ENCODE measurements at places on chromosomes 11 and 22.
A peak's percentile ranks its signal among the peaks of the same experiment; 100 is the strongest.

DNA sequence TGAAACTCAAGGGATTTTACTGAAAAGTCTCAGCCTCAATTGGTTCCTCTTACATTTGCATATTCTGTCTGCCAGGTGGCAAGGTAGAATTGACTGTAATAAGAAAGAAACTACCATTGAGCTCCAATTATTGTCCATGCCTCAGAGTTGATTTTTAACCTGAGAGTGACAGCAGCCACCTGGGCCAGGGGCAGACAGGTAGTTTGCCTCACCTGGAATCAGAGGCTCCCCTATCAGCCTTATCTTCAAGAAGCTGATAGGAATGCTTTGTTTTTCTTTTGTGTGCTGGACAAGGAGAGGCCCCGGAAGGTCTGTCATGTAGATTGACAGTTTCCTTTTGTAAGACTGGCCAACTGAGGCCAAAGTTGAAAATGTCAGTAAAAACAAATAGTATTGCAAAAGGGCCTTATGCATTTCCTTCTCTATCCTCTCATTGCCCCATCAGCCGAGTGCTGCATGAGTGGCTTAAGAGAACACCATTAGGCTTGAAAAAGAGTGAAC lies 34.1 kb downstream of the CD44 start:
- no peak for DNase-seq

DNA sequence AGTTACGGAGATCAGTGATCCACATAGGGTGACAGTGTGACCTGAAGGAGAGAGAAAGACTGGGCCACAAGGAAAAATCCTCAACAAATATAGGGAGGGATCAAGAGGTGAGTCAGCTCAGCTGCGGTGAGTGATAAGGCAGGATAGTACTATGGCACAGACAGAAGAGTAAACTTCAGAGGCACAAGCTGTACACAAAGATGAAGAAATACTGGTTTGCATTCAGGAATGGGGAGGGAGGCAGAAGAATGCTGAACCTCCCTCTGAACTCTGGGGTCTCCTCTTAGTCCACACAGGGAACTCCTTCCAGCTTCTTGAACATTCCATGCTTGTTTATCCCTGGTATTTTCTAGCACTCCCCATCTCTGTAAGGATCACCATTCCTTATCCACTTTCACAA lies 162.7 kb downstream of the BARX2 start:
- no peak for DNase-seq

GRCh38 chr11:67287355-67288197 lies 1.5 kb upstream of the ANKRD13D start:
- DNase-seq, result no peak

DNA sequence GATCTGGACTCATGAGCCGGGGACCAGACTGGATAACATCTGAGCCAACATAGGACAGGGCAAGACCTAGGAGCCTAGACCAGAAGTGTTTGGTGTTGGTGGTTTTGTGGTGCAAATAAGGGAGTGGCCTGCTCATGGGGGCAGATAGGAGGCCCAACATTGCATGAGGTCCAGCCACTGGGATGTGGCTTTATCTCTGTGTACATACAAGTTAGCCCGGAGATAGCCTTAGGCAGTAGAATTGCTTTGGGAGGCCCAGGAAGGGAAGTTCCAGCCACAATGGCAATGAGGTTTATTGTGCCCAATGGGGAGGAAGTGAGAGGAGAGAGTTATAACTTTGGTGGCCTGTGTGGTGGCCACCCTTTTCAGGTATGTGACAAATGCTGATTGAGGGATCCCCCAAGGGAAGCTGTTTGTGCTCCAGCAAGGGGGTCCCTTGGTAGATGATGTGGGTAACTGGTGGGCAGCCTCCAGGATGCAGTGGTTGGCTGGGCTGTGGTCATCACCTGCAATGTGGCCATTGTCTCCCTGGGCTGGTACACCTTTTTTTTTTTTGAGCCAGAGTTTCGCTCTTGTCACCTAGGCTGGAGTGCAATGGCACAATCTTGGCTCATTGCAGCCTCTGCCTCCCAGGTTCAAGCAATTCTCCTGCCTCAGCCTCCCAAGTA lies 6.4 kb downstream of the LMO2 start:
- peak; percentile 98 for DNase-seq

DNA sequence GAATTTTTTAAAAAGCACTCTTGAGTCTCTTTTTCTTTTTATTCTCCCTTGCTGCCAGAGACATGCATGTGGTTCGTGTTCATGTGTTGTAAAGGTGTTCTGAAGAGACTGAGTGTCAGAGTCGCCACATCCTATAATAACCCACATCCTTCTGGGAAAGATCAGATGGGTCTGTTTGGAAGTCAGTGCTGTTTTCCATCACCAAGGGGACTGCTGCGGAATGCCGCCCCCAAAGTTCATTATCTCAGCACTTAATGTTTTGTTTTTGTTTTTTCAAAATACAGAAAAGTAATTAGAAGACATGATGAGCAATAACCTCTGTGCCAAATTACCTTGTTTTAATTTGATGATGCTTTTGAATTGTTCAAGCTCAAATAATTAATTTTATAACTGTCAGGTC lies 56.9 kb upstream of the EIF3M start:
- no peak for DNase-seq

DNA sequence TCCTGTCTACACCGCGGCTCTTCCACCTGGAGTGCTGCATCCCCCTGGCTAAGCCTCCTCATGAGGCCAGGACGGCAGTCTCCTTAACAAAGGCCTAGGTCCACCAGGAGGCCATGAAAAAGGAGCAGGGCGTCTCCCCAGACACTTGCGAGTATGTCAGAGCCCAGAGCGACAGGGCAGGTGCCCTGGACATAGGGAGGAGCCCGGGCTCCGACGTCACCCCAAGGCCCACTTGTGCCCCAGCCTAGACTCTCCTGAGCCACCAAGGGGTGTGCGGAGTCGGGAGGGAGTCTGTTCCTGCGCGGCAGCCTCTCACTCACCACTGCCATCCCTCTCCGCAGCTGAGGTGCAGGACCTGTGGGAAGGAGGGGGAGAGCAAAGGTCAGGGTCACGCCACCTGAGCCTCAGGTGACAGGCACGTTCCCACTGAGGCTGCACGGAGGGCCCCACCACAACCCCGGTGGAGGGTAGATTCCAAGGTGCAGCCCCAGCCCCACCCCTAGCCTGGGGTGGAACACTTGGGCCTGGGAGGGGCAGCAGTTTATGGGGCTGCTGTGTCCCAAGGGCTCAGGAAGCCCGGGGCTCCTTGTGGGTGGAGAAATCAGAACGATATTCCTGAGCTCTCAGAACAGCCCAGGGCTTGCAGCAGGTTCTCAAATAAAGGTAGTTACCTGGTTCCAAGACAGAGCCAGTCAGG lies 10.6 kb downstream of the PRODH start:
- DNase-seq, result no peak

- no peak for DNase-seq
Observed at GRCh38 chr11:124930799-124931198, 5.0 kb downstream of the HEPACAM start.

GRCh38 chr11:85886089-85887056 lies 31.2 kb downstream of the CCDC83 start:
- DNase-seq, result no peak

DNA sequence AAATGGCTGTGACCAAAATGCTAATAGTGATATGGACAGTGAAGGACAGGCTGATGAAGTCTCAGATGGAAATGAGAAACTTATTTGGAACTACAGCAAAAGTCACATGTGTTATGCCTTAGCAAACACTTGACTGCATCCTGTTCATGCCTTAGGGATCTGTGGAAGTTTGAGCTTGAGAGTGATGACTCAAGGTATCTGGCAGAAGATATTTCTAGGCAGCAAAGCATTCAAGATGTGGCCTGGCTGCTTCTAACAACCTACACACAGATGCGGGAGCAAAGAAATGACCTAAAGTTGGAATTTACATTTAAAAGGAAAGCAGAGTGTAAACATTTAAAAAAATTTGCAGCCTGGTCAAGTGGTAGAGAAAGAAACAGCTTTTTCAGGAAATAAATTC lies 28.1 kb upstream of the CD81 start:
- DNase-seq, result no peak

GRCh38 chr11:76462317-76462716 lies 17.5 kb downstream of the EMSY start:
- no peak for DNase-seq

DNA sequence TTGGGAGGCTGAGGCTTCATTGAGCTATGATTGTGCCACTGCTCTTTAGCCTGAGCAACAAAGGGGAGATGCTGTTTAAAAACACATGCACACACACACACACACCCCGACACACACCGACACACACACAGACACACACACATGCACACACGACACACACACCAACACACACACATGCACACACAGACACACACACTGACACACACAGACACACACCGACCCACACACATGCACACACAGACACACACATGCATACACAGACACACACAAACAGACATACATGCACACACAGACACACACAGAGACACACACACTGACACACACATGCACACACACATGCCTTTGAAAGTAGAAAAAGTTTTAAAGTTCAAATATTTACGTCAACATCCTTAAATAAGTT lies 5.5 kb upstream of the LTO1 start:
- DNase-seq, result no peak

GRCh38 chr22:38925571-38926041 lies 31.8 kb upstream of the APOBEC3A start:
- no peak for DNase-seq

- no peak for DNase-seq
Observed at GRCh38 chr22:47623066-47623762, 860.8 kb downstream of the TBC1D22A start.

- no peak for DNase-seq
Observed at GRCh38 chr11:76543006-76543703, 98.3 kb downstream of the EMSY start.

GRCh38 chr11:73176145-73176873 lies 34.2 kb upstream of the FCHSD2 start:
- DNase-seq, result no peak

DNA sequence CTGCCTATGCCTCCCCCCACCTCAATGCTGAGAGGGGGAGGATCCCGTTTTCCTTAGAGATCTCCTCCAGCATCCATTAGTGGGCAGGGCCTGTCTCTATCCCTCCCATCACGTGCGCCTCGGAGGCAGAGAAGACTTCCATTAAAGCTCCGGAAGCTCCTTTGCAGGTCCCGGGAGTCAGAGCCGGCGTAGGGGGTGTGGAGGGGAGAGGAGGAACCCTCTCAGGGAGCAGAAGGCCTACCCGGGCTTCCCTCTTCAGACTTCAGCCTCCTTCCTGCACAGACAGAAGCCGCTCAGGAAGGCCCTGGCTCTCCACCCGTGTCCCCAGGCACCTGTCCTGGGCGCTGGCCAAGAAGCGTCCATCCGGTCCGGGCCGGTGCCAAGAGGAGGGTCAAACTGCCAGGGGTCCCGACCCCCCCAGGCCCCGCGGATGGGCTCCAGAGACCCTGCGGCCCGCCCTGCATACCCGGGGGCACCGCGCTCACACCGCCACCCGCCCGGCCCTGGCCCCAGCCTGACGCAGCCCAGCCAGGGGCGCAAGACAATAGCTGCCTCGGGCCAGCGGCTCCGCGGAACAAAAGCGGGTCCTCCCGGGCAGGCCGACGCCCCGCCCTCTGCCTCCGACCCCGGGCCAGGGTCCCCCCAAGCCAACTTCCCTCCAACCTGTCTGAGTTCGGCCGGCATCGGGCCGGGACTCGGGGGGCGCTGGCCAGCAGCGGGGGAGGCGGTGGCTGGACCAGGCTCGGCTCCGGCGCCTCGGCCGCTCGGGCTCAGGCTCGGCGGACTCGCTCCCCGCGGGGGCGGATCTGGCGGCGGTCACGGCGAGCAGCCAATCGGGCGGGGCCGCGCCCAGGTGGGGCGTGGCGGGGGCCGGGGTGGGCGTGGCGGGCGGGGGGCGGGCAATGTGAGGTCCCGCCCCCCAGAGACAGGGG lies 29.9 kb downstream of the ARVCF start:
- peak; percentile 87 for DNase-seq

DNA sequence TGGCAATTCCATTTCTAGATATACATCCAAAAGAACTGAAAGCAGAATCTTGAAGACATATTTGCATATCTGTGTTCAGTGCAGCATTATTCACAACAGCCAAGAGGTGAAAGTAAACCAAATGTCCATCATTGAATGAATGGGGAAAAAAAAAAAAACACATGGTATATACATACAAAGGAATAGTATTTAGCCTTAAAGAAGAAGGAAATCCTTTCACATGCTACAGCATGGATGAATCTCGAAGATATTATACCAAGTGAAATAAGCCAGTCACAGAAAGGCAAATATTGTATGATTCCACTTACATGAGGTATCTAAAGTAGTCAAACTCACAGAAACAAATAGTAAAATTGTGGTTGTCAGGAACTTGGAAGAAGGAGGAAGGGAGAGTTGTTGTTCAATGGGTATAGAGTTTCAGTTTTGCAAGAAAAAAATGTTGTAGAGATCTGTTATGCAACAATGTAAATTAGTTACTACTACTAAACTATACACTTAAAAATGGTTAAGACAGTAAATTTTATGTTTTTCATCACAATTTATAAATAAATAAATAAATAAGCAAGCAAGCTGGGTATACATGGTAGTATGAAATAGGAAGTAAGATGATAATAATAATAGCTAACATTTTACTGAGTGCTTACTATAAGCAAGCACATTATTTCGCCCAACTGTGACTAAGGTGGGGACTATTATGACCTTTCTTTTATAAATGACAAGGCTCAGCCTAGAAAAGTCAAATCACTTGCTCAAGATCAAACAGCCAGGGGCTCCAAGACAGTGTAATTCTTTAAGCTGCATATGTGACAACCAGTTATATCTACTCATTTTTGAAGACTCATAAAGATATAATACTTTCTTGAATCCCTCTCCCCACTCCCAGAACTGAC lies 50.0 kb downstream of the FAM168A start:
- no peak for DNase-seq

DNA sequence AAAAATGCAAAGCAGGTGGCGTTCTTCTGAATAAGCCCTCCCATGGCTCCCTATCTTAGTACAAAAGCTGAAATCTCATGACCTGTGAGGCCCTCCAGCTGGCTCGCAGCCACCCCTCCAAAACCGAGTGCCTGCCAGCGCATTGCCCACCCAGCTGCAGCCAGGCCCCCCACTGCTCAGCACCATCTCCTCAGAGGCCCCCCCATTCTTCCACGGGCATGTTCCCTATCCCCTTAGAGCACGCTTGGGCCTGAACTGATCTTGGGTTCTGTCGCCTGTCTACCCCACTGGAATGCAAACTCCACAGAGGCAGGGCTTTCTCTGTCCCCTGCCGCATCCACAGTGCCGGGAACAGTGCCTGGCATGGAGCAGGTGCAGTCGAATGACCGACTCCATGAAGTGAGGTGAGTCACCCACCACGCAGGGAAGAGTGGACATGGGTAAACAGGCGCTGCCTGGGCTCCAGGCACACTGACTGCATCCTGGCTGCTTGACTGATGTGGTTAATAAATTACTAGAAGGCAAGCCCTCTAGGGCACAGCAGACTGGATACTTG lies 11.3 kb upstream of the EFCAB6 start:
- DNase-seq, result no peak

GRCh38 chr11:130872102-130872501 lies 44.2 kb downstream of the SNX19 start:
- no peak for DNase-seq

DNA sequence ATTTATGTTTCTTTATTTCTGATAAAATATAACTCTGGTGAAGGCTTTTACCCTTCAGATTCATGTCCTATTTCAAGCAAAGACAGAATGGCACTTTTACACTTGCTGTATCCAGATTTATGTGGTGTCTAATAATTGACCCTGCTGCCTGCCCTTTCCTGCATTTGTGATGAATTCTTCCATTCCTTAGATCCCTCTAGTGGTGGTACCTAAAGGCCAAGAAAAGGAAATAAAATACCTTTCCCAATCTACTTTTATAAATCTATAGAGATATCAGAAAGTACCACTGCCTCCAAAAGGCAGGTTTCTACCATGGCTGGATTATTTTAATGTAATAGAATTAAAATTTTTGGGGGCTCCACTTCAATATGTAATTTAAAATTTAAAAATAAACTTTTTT lies 34.2 kb downstream of the CCDC81 start:
- peak; percentile 49 for DNase-seq

All from OCI-M1 (cell line).